ENCODE measurements at places on chromosomes 16 and 17.

- no peak for DNase-seq
Measured at GRCh38 chr17:36503456-36504155, 17.1 kb downstream of the ZNHIT3 start.

GRCh38 chr16:4976611-4977145, 18.5 kb downstream of the SEC14L5 start:
- DNase-seq: no peak

DNA sequence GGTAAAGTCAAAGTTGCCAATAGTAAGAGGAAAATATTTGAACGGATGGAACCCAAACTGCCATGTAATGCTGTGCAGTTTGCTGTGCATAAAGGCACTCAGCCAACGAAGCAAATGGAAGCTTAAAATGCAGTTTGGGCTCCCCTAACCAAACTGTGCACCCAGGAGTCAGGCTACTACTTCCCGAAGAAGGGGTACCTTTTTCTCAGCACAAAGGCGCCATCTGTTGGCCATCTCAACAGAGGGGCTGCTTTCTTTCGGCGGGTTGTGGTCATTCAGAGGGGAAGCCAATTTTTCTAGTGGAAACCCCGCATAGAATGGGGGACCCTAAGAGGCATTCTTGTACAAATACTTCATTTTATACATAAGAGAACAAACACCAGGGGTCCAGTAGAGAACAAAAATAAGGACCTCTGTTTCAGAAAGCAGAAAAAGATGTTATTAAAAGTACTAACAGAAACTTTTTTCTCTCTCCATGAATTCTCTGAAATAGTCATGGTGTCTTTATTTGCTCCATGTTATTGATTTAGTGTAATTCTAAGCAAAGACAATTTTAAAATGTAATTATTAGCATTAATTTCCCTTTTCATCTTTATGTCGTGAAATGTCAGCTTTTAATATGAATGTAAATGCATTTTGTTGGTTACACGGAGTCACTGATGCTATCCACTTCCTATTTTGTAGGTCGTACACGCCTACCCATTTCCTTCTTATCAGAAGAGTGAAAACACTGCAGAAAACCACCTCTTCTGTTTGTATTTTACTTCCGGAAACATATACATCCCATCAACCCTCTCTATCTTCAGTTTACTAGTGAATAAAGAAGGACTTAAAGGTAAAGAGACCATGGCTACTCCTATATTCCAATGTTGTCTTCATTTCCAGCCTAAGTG, 453.3 kb downstream of the KCNJ2 start:
- no peak for DNase-seq

- DNase-seq: no peak
Measured at GRCh38 chr17:2983255-2983654, 80.2 kb downstream of the OR1D5 start.

DNA sequence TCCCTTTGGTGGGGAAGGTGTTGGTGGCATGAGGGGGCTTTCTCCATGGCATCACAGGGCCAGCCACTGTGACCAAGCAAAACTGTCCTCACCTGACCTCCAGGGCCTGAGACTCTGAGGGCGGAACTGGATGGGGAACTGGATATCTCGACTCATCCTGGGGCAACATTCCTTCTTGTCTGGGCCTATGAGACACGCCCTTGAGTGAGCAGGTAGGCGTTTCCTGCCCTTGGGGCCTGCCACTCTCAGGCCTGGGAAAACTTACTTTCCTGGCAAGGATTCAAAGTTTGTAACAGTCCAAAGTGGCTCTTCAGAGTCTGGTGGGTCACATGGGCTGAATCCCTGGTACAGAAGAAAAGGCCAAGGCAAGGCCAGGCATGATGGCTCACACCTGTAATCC, 9.6 kb downstream of the MT1X start:
- DNase-seq: peak; percentile 39

- DNase-seq: peak; percentile 6
Measured at GRCh38 chr16:67995423-67995822, 3.9 kb downstream of the DPEP2 start.

GRCh38 chr17:3727041-3727440, 3.3 kb downstream of the HASPIN start:
- DNase-seq: no peak

DNA sequence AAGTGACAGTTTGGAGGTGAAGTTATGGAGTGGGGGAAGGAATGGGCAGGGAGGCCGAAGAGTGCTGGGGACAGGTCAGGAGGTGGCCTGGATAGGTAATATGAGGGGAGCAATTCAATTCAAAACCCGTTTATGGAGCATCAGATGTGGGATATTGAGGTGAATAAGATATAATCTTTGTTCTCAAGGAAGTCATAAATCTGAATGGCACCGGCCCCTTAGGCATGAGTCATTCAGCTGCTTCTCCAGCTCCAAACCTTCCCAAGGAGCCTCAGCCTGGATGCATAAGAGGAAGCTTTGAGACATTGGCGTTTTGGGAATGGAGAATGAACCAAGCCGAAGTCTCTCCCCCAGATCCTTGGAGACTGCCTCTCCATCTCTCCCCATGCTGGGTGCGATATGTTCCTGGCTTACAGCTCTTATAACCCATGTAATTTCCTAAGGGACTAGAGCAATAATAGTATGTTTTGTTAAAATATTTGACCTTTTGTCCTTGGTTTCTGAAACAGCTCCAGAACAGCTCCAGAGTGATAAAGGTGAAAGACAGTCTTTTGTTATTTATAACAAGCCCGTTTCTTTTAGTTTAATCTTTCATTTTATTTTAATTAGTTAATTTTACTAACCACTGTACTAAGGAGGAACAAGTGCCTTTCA, 1.7 kb downstream of the TUBG2 start:
- DNase-seq: no peak

- DNase-seq: no peak
Measured at GRCh38 chr16:82451449-82451848, 175.3 kb upstream of the CDH13 start.

DNA sequence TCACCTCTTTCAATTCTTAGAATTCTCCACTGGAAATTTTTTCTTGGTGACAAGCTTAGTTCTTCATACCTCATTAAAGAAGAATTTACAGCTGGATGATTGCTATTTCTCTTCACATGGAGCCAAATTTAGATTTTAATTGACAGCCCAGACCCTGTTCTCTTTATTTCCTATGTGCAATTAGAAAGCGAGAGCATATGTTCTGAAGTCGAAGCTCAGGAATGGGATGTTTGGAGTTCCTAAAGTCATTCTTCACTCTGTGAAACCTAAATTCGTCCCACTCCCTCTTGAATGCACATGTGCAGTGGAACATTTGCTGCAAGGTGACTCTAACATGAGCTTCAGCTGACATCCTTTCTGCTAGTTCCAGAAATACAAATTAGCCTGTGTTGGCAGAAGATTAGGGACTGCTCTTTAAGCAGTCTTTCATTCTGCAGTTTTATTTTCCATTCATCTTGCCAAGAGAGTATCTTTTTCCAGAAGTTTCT, 129.3 kb upstream of the KCNJ16 start:
- no peak for DNase-seq

DNA sequence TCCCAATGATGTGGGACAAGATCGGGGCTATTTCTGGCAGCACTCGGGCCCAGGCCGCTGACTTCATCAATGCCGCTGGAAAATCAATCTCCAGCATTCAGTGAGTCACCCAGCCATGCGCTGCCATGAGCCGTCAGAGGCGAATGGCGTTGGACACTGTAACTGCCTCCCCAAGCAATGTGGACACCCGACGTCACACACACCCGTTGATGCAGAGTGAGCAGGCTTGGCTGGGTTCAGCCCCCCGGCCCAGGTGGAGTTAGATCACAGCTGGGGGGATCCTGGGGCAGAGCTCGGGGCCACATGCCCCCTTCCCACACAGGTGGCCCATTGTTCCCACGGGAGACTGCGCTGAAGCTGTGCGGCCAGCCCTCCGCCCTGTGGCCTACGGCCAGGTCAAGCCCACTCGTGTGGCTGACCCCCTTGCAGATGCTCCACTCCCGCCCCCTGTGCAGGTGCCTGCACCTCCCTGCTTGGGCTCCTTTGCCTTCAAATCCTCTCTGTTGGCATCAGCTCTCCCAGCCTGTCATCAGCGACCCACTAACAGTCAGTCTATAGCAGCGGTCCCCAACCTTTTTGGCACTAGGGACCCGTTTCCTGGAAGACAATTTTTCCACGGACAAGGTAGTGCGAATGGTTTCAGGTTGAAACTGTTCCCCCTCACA, 89.9 kb downstream of the TBC1D16 start:
- no peak for DNase-seq

- no peak for DNase-seq
Measured at GRCh38 chr16:381789-382717, at the start of gene PGAP6. PGAP6 (minus strand) TSS chr16:381978; CDS start chr16:381821, 157 bp downstream.

DNA sequence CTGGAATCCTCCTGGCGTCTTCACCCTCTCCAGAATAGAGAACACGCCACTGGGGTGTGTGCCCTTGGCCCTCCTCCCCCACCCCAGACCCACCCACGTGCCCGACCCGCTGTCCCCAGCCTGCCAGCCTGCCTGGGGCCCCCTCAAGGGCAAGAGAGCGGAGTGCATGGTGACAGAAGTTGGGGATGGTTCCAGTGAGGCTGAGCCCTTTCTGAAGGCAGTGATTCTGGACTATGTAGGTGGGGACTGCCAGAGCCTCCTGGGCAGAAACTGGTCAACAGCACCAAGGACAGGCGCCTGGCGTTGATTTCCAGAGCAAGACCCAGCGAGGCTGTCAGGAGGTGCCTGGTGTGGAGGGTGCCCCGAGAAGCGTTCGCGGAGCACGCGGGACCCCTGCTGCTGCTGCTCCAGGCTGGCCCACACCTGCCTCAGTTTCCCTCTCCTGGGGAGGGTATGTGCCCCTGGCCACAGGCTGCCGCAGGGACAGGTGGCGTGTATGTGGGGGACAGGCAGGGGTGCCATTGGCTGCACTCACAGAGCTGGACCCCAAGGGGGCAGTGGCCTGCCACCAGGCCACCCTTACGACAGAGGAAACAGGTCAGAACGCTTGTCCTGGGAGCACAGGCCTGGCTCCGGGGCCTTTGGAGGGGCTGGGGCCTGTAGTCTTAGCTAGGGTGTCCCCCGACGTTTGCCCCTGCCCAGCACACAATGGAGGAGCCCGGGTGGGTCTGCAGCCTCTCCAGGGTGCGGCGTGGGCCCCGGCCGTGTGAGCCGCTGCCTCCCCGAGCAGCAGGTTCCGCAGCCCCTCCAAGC, 1.2 kb downstream of the SSTR5 start:
- DNase-seq: no peak

- no peak for DNase-seq
Measured at GRCh38 chr17:51191895-51192294, 25.7 kb downstream of the NME2 start.

DNA sequence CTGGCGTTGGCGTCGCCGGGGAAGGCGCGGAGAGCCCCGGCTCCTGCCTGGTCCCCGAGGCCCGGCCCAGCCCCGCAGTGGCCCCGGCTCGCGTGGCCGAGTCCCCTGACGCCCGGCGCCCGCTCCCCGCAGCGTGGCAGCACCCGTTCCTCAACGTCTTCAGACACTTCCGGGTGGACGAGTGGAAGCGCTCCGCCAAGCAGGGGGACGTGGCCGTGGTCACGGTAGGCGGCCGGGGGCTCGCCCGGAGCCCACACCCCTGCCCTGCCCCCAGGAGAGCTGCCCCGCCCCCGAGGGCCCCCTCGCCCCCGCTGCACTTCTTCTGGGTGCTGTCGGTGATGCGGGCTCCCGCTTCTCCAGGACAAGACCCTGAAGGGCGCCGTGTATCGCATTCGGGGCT, 466 bp downstream of the WDR90 start:
- DNase-seq: no peak

GRCh38 chr17:58402047-58402446, 15.3 kb downstream of the RNF43 start:
- DNase-seq: peak; percentile 8

GRCh38 chr17:82333279-82334171, at the start of gene SECTM1:
SECTM1 (minus strand) TSS chr17:82333766; CDS start chr17:82327240, 6,526 bp downstream.
- no peak for DNase-seq

DNA sequence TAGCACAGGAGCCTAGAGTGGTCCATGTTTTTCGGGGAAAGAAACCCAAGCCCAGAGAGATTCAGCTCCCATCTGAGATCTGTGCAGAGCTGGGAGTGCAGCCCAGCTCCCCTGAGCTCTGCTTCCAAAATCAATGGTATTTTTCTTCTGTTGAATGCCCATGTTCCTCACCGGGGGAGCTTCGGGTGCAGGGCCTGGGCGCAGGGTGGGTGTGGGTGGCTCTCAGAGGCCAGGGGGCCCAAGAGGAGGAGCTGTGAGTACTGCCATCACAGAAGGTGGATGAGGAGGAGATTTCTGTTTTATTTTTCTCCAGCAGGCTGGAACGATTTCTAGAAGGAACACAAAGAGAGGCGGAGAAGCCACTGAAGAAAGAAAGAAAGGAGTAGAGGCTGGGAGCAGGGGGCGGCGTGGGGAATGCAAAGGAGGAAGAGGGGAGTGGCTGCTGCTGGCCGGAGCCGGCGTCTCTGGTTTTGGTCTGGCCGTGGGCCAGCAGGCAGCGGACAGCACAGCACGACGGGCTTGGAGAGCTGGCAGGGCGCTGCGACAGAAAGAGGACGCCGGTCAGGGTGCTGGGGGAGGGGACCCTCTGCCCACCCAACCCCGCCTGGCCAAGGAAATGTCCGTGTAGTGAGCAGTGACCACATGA, 76.2 kb upstream of the KSR1 start:
- DNase-seq: no peak

- DNase-seq: no peak
Measured at GRCh38 chr17:7651665-7652387, 1.1 kb downstream of the ATP1B2 start.

DNA sequence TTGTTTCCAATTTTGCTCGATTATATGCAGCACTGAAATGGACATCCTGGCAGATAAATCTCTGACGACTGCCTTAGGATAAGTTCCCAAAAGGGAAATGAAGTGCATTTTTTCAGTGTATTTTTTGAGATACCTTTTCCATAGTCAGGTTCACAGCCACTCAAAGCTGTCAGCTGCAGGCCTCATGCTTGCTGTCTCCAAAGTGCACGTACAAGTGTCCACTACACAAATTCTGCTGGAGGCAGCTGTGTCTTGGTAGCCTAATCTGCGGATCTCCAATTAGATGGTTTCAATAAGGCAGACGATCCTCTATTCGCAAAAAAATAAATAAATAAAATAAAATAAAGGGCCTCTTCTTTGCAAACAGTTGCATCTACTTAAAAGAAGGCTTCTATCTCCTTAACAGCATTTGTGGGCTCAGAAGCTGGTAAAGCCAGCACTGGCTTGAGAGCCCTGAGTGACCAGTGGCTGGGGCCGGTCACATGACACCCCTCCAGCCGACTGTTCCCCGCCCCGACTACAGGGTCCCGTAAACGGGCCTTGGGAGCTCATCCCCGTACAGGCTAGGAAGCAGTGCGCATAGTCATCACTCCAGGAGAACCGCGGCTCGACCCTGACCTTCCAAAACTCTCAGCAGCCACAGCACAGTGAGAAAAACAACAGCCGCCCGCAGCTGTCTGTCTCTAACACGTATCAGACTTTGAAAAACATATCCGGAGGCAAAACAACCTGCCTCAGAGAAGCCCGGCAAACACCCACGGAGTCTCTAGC, 18.8 kb downstream of the RPH3AL start:
- DNase-seq: no peak

GRCh38 chr17:206941-207560, 25.6 kb upstream of the DOC2B start:
- no peak for DNase-seq
